Activated CD8-positive, alpha-beta memory T cell treated with anti-CD3 and anti-CD28 coated beads, Interleukin-2, amount 50 U/mL, for 4 hours (primary cell): ENCODE measurements at places on chromosomes 11 and 22.

- DNase-seq, result no peak
These were observed 30.5 kb upstream of the CABP7 start for GRCh38 chr22:29689206-29689879.

GRCh38 chr11:119835753-119836152 is 106.8 kb upstream of the NECTIN1 start:
- no peak for DNase-seq

DNA sequence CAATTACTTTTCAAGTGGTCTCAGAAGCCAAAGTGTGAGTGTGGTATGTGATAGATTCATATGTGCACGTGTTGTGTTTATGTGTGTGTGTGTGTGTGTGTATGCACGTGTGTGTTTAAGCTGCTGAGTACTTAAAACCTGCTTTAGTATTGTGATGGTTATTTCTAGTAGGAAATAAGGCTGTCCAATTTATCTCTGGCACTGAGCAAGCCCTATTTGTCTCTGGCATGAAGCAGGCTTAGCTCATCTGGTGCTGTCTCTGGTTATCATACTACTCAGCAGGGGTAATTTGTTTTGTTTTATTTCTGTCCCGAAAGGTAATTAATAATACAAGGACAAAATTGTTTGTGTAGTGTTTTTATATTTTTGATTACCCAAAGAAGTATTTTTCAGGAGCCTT is 333.7 kb downstream of the FAT3 start:
- DNase-seq, result no peak

GRCh38 chr22:48244388-48245195 is 1482.1 kb downstream of the TBC1D22A start:
- DNase-seq, result no peak

GRCh38 chr11:95140397-95141033 is 50.9 kb downstream of the ENDOD1 start:
- no peak for DNase-seq

GRCh38 chr22:43642319-43643206 is 169.5 kb downstream of the EFCAB6 start:
- no peak for DNase-seq

DNA sequence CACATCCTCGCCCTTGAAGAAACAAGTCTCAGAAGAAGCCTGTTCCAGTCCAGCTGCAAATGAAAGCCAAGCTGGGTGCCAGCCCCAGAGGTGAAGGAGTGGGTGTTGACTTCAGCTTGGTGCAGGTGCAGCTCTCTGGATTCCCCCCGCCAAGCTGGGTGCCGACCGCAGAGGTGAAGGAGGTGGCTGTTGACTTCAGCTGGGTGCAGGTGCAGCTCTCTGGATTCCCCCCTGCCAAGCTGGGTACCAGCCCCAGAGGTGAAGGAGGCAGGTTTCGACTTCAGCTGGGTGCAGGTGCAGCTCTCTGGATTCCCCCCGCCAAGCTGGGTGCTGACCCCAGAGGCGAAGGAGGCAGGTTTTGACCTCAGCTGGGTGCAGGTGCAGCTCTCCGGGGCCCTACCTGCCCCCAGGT is 1234.0 kb downstream of the TBC1D22A start:
- DNase-seq, result no peak

GRCh38 chr11:33438301-33438700 is 181.1 kb downstream of the HIPK3 start:
- DNase-seq, result no peak

GRCh38 chr11:66491315-66491935 is 11.2 kb downstream of the DPP3 start:
- DNase-seq, result no peak

- no peak for DNase-seq
These were observed 19.0 kb upstream of the TXNRD2 start for GRCh38 chr22:19960491-19961200.
